ENCODE measurements at places on chromosomes 4 and X.
A peak's percentile ranks its signal among the peaks of the same experiment; 100 is the strongest.

GRCh38 chr4:94574616-94575015 lies 122.9 kb downstream of the PDLIM5 start:
- DNase-seq, result no peak

- DNase-seq, result peak; percentile 30
Observed at GRCh38 chrX:30906726-30907125, 17.7 kb upstream of the TAB3 start.

- DNase-seq, result no peak
Observed at GRCh38 chrX:119223783-119224182, 12.3 kb upstream of the PGRMC1 start.

DNA sequence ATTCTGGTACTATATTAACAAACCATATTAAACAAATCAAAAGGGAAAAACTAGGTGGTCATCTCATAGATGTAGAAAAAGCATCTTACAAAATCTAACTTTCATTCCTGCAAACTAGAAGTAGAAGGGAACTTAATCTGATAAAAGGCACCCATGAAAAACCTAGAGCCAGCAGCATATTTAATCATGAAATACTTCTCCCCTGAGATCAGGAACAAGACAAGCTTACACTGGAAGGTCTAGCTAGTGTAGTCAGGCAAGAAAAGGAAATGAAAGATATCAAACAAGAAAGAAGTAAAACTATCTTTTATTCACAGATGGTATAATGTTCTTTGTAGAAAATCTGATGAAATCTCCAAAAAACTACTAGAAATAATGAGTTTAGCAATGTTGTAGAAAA lies 41.2 kb downstream of the ATP10D start:
- DNase-seq, result peak; percentile 70

DNA sequence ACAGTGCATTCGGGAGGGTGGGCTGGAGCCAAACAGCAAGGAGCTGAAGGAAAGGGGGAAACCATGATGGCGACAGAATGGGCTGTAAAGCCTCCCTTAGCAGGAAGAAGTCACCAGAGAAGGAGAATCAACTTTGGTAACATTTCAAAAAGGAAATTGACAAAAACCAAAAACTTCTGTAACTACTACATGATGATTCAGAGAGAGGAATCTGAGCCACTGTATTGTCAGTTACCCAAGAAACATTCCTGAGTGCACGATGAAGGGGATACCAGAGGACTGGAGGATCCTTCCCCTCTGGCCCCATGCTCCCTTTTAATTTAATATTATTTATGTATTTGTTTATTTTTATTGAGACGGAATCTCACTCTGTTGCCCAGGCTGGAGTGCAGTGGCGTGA lies 26.3 kb downstream of the PDHA1 start:
- peak; percentile 49 for DNase-seq

DNA sequence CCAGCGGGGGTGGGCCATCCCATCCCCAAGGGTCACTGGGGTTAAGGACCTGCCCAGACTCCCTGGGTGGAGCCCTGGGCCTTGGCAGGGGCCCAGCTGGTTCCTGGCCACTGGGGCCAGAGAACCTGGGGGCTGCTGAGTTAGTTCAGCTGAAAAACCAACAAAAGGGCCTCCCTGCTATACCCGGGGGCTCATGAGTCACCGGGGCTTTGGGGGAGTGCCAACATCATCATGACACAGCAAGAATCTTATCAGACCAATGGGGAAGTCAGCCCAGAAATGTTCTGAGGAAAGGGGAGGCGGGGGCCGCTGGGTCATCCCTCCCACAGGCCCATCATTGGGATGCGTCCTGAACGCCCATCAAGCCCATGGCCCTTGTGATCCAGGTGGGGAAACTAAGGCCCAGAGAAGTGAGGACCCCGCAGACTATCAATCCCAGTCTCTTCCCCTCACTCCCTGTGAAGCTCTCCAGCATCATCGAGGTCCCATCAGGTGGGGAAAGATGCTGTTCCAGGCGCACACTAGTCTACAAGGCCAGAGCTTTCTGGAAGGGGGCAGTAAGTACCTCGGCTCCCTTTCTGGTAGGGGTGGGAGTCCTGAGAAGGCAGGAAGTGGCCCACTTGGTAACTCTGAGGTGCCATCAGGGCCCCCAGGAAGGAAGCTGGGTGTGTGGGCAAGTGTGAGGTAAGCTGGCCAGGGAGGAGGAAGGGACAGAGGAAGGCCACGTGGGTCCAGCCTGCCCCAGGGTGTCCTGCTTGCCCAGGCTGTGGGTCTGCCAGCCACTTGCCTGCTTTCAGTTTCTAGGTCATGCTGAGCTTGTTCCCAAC lies 4.5 kb downstream of the G6PD start:
- peak; percentile 91 for DNase-seq

GRCh38 chrX:72713130-72713529 lies 976 bp downstream of the PHKA1 start:
- DNase-seq, result peak; percentile 4

DNA sequence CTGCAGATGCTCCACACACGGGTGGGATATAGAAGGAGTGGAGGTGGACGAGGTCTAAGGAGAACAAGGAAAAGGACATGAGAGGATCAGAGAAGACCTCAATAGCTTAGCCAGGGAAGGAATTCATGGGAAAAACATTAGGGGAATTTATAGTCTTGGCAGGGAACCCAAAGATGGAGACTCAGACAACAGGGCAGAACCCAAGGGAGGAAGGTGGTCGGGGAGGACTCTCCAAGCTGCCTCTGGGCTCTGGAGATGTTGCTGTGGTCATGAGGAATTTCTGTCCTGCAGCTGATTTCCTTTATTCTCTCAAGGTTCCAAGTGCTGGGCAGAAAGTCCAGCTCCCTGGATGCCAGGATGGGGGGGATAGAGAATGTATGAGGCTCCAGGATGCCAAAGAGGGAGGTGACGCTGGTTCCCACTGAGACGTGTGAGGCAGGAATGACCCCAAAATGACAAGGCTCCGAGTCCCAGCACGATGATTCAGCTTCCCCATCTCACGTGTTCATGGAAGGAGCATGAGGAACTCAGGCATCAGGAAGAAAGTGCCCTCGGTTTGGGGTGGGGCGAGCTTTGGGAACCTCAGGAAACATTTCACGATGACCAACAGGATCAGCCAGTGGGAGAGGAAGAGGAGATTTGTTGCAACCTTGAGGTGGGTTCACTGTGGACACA lies 57.0 kb upstream of the PPP2R3B start:
- DNase-seq, result no peak

GRCh38 chr4:160772668-160773067 lies 1391.1 kb downstream of the FSTL5 start:
- peak; percentile 4 for DNase-seq

DNA sequence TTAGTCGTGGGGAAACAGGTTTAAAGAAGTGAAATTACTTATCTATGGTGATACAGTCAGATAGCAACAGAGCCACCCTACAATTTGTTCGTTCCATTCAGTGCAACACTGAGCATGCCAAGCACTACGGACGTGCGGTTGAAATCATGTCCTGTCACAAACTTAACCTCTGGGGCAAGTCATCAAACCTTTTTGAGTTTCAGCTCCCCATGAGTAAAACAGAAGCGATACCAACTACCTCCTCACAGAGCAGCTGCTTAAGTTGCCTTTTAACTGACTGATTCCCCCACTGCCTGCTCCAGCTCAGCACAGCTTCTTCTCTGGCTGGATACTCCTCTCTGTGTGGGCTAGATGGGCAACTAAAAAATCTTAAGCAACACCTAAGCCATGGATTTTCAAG lies 36.0 kb downstream of the LHFPL1 start:
- no peak for DNase-seq

DNA sequence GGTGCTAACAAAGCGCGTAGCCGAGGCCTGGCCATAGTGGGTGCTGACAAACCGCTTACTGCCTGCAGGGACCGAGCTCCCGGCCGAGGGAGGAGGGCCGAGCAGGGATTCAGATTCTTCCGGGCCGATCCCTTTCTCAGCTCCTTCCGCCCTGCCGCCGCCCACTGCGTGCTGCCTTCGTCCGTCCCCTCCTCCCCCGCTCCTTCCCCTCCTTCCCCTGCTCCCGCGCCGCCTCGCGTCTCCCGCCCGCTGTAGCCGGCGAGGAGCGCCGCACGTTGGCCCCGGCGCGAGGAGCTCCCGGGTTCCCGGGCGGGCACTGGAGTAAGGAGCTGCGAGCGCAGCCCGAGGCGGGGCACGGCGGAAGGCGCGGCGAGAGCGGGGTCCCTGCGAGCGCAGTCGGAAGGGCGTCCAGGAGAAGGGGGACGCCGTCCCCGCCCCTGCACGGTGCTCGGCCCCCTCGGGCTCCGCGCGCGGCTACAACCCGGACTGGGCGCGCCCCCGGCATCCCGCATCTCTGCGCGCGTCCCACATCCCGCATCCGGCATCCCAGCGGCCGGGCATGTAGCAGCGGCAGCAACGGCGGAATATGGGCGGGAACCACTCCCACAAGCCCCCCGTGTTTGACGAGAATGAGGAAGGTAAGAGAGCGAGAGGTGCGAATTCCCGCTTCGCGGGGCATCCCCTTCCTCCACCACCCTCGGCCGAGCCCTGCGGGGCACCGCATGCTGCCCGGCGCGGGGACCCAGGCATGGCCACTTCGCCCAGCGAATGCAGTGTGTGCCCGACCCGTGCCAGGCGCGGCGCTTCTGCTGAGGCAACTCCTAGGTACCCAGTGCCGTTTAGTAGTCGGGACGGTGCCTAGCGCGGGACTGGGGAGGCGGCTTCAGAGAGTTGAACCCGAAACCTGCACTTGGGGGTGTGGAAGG lies at the start of gene STK32B:
STK32B (plus strand) TSS at position 203 of the 926 bp plus-strand sequence.
- peak; percentile 65 for DNase-seq

GRCh38 chr4:113560579-113560978 lies 201.0 kb downstream of the CAMK2D start:
- DNase-seq, result peak; percentile 51

GRCh38 chrX:147217334-147217733 lies 402.8 kb upstream of the CXorf51A start:
- no peak for DNase-seq

- DNase-seq, result no peak
Observed at GRCh38 chrX:3160756-3161155, 119.5 kb downstream of the ARSF start.

DNA sequence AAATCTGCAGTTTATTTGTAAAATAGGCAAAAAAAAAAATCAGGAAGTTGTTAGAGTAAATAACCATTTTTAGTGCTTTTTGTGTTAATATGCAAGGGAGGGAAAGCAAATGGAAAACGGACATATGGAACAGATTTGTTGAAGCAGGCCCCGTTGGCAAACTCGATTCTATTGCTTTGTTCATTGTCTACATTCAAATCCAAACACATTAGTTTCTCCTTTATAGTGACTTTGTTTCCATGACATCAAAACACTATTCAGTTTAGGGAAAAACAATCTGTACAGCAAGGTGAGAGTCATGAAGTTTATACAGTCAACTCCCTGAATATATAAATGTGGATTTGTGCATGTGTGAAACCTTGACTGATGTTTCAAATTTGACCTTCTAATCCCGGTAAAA lies 142.2 kb downstream of the FAM47A start:
- DNase-seq, result no peak

- no peak for DNase-seq
Observed at GRCh38 chrX:147850875-147851274, 60.8 kb upstream of the FMR1 start.

DNA sequence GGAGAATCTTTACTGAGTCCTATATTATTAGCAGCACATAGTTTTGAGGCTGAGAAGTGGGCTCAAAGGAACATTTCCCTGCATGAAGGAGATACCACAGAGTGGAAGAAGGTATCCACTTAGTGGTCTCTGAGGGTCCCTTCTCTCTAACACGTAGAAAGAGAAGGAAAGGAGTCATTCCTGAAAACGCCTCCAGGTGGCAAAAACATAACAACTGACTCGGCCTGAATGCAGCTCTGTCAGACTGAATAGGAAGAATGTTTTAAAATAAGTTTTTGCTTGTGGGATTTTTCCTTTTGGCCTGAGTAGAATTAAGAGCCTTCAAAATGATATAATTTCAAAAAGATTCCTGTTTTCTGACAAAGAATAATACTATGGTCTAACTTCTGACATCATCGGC lies 23.3 kb downstream of the RPGR start:
- DNase-seq, result peak; percentile 65

- DNase-seq, result peak; percentile 63
Observed at GRCh38 chr4:107131295-107131694, 95.2 kb upstream of the DKK2 start.

- no peak for DNase-seq
Observed at GRCh38 chr4:48194971-48195370, 60.9 kb upstream of the TXK start.

- DNase-seq, result no peak
Observed at GRCh38 chr4:115374621-115375020, 261.2 kb upstream of the NDST4 start.

All from choroid plexus epithelial cell (primary cell).